ENCODE measurements at places on chromosomes 3 and 15.

DNA sequence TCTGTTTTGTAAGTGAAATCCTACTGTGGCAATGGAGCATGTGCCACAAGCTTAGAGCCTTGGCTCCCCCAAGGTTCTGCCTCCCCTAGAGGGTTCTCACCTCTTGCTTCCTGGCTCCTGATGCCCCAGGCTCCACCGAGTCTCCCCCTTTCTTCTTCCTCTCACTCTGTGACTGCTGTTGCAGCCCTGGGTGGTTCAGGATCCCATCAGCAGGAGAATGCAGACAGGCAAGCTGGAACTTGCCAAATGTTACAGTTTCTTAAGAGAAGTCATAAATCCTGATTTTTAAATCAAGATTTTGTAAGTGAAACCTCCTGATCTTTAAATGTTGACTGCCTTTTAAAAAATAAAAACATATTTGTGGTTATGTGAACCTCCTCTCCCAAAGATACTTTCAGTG is 133.9 kb downstream of the CCNL1 start:
- no peak for DNase-seq

DNA sequence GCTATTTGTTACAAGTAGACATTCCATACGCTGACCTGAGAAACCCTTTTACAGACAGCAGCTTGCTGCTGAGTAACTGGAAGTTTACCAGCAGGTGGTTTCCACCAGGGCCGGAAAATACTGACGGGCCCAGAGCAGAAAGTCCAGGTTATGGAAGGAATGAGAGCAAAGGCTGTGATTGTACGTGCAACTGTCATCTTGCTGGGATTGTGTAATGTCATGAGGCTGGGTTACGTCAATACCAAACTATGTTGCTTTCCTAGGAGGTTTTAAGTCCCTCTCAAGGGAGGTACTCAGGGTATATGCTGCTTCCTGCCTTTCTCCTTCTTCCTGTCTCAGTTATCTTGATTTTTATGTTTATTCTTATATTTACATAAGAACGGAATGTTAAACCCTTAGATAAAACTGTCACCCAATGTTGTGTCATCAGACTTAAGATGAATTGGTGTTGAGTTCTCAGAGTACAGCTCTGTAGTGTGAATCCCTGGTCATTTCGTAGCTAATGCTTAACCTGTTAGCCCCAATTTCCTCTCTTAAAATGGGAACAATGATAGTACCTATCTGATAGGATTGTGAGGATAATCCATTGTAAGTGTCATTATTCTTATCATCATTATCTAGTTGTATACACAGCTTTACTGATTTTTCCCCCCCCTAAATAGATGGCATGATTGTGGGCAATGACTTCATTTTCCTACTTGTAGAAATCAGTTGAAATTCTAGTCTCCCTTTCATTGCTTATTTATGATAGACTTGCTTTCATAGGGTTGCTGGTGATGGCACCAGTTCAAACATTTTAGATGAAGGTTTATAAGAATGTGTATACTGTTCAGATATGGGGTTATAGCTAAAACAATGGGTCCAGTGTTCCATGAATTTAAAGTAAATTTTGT is 101.4 kb downstream of the FNDC3B start:
- peak; percentile 66 for DNase-seq

DNA sequence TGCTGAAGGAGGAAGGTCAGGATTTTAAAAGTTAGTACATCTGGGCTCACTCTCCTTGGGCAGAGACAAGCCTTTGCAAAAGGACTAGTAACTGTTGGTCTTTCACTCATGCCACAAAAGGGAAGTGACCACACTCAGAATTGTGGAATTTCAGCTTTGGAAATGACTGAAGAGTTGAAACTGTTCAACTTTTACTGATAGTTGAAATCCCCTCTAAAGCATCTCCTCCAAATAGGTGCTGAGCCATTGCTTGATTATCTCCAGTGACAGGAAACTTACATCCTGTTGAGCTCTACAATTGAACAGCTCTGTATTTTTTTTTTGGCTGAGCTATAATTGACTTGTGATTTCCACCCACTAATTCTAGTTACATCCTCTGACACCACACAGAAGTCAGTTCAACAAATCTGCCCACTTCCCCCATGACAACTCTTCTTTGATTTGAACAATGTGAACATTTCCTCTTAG is 254.8 kb upstream of the TPRG1 start:
- DNase-seq: no peak

DNA sequence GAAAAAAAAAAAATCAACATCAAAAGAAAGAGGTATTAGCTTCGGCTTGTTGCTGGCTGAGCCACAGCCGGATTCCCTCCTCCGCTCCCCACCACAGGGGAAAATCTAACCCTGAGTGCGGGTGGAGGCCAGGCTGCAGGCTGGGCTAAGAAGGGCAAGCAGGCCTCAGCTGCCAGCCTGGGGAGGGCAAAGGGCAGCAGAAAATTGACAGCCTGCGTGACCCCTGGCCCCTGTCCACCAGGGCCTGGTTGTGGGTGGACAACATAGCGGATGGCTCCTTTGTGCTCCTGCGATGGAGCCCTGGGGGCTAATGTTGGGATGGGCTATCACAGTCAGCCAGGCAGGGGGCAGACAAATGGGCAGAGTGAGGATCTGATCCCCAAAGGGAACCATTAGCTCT is 25.4 kb downstream of the CACNA2D2 start:
- no peak for DNase-seq

- DNase-seq: no peak
Observed at GRCh38 chr3:9270704-9271103, 21.3 kb upstream of the SRGAP3 start.

- DNase-seq: no peak
Observed at GRCh38 chr3:152047465-152047864, 174.0 kb downstream of the SUCNR1 start.

DNA sequence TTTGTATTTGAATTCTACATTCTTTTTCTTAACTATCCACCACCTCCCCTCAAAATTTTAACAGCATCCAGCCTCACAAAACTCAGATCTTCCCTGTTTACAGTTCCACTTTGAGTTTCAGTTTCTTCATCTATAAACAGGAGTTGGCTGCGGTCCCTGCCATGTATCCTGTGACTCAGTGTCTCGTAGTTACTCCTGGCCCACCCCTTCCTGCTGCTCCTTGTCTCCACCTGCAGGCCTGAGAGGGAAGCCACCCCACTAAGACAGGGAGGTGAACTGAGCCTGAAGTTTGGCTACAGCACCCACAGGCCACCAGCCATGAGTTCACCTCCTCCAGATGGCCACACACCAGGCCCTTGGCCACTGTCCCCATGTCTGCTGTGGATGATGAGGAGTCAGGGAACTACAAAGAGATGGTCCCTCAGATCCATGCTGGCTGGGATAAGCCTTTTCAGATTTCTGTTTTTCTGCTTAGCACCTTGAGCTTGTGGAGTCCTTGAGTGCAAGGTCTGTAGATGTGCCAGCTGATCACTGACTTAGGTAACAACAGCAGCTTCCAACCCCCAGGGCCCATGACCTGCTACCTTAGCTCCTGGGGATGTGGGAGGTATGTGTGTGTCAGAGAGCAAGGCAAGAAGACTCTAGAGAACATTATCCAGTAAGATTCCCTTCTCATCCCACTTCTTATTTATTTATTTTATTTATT is 37.5 kb downstream of the CD86 start:
- peak; percentile 57 for DNase-seq

DNA sequence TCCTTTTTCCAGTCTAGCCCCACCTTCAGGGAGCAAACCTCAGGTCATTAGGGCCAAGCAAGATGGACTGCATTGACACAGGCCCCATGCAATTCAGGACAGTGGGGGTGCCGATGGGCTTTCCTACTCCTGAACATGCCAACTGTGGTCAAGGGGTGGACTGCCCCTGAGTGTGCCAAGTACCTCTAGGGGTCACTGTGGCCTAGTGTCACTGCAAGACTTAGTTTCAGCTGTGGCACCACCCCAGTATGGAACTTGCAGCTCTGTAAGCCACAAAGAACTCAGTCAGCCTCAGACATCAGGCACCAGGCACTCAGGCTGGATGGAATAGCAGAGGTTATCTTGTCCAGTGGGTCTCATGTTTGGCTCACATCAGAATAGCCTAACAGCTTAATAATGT is 32.3 kb downstream of the EXOG start:
- no peak for DNase-seq

GRCh38 chr15:74050127-74050526 is 32.2 kb downstream of the GOLGA6A start:
- no peak for DNase-seq

DNA sequence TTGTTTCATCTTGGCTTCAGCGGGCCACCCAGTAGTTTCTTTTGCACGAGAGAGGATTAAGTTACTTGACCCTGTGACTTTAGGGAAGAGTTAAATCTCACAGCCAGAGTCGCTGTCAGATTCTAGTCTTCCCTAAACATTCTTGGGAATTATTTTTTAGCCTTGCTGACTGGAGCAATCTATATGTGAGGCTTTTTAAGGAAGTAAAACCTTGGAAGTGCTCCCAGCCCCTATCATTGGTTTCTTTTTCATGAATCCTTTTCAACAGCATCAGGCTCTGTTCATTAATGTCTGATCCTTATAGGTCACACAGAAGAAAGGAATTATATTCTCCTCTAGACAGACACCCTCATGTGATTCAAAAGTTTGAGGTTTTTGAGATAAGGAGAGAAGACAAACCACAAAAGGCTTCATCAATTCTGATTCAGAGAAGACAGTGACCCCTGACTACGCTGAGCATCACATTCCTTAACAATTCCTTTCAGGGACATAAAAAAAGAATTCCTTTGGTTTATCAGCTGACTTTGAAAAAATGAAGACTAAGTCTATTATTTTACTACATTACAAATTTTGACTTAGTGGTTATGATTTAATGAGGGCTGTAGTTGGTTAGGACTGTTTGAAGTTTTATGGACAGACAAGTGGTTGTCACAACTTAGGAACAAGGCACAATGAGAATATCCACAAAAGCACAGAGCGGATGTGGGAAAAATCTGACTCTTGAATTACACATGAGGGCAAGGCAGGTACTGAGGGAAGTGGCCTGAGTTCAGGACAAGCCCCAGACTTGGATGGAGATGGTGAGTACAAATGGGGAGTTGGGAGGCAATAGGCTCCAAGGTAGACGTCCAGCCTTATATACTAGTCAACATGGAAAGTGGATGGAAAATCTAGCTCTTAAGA is 171.1 kb upstream of the STT3B start:
- no peak for DNase-seq

DNA sequence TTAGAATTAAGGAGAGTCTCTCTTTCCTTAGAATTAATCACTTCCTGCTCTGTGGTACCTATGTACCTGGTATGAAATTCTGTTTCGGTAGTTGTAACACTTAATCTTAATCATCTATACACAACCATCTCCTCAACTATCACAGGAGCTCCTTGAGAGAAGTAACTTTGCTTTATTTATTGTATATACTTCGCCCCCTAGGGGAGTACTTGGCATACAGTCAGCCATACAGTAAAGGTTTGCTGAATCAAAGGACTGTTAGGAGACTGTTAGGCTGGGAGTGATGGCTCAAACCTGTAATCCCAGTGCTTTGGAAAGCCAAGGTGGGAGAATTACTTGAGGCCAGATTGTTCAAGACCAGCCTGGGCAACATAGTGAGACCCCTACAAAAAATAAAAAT is 44.7 kb downstream of the RORA start:
- no peak for DNase-seq

- peak; percentile 65 for DNase-seq
Observed at GRCh38 chr15:70509282-70509662, 254.1 kb downstream of the UACA start.

GRCh38 chr15:58483376-58483775 is 51.6 kb downstream of the LIPC start:
- no peak for DNase-seq

- DNase-seq: no peak
Observed at GRCh38 chr3:173938616-173939015, 541.1 kb downstream of the NLGN1 start.

GRCh38 chr3:126261037-126261436 is 80.7 kb upstream of the ALDH1L1 start:
- DNase-seq: no peak

- no peak for DNase-seq
Observed at GRCh38 chr3:196292286-196292923, 4.9 kb upstream of the PCYT1A start.

DNA sequence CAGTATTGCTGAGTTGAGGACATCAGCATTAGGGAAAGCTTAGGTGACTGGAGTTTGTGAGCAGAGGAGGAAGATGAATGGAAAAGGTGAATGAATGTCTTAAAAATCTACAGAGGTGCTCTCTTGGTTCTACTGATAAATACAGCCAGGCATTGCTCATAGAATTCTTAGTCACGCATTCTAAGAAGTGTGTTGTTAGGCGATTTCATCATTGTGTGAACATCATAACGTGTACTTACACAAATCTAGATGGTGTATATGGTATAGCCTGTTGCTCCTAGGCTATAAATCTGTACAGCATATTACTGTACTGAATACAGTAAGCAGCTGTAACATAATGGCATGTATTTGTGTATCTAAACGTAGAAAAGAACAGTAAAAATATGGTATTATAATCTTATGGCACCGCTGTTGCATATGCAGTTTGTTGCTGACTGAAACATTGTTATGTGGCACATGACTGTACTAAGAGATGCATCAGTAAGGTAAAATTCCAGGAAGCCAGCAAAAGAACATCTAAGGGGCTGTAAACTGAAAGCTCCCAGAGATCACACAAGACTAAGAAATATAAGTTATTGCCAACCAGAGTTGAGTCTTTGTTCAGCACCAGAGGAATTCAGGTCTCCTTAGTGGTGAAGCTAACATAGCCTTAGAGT is 42.9 kb upstream of the ASB14 start:
- DNase-seq: no peak

- DNase-seq: no peak
Observed at GRCh38 chr3:57935539-57935938, 72.7 kb upstream of the FLNB start.

- no peak for DNase-seq
Observed at GRCh38 chr3:190182418-190183043, 61.8 kb upstream of the P3H2 start.

GRCh38 chr3:120052677-120053076 is 41.6 kb downstream of the GSK3B start:
- DNase-seq: no peak

- DNase-seq: no peak
Observed at GRCh38 chr3:12495749-12496452, 11.6 kb downstream of the TSEN2 start.

DNA sequence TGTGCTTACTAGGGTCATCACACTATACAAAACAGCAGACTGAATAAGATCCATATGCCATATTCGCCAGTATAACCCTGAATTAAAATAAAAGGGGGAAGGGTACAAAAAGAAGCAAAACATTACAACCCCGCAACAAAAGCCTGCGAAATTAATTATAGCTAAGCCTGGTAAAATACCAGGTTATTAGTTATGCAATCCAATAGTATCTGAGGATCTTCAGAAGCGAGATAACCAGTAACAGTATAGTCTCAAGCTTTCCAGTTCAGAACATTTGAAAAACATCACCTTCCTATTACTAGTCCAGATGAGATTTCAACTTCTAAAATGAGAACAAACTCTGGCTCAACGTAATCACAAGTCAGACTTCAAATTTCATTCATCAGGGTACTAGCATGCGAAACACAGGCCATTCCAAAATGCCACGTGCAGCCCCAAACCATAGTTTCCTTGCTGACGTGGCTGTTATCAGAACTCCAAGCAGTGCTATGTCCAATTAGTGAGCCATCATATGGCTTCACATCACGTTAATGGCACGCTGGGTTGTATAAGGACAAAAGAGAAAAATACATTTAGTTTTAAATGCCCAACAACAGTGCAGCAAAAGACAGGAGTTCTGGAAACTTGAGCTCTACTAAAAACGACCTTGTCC is 1.1 kb downstream of the SSR3 start:
- DNase-seq: no peak

GRCh38 chr3:67011414-67012131 is 13.5 kb downstream of the KBTBD8 start:
- DNase-seq: no peak

Data from CD4-positive, alpha-beta T cell treated with Interleukin-15 for 1 hour (primary cell).